ENCODE measurements at places on chromosomes 12 and 14.

- no peak for DNase-seq
Observed at GRCh38 chr12:70180130-70180529, 63.1 kb upstream of the CNOT2 start.

- DNase-seq, result no peak
Observed at GRCh38 chr14:67650151-67650550, 24.3 kb downstream of the VTI1B start.

DNA sequence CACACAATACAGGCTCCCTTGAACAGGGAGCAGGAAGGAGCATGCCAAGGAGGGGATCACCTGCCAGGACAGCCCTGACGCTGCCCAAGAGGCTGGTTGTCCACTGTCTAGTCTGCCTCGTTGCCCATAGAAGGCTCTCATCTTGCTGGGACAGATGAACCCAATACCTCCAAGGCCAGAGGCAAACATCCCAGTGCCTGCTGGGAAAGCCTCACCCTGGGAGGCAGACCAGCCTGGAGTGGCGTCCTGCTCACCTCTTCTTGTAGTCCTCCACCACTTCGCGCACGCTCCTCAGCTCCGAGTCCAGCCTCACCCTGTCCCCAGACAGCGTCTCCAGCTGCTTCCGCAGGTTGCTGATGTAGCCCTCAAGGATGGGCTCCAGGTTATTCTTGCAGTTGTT, 2.4 kb downstream of the KRT73 start:
- DNase-seq, result no peak

- peak; percentile 75 for DNase-seq
Observed at GRCh38 chr12:5485454-5485853, 53.5 kb downstream of the NTF3 start.

DNA sequence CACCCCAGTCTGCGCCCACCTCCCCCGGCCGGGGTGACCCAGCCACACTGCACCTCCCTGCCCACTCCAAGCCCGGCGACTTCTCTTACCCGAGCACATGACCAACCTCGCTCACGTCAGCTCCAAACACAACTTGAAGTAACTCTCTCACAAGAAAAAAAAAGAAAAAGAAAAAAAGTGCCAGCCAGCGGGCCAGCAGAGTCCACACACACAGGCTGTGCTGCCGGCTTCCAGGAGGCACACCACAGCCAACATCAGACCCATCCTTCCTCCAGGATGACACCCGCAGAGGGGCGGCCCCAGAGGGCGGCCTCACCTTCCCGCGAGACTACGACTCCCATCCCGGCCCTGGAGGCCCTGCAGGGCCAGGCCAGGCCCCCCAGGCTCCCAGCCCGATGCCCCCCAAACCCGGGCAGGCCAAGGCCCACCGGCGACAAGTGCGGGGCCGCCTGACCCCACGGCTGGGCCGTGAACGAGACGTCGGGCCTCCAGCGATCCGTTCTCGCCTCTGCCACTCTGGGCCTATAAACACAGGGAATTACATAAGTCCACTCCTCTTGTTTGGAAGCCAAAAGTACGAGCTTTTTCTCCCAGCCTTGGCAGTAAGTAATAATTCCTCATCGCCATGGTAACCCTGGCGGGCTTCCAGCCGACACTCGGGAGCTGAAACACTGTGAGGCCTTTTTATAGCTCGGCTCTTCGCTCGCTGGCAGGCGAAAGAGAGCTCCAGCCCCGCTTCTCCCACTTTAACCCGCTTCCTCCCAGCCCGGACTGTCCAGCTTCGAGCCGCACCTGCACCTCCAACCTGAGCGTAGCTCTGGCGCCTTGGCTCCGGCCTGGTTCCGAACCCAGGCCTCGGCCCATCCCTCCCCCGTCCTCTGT, 49.1 kb downstream of the NCOR2 start:
- DNase-seq, result peak; percentile 98

DNA sequence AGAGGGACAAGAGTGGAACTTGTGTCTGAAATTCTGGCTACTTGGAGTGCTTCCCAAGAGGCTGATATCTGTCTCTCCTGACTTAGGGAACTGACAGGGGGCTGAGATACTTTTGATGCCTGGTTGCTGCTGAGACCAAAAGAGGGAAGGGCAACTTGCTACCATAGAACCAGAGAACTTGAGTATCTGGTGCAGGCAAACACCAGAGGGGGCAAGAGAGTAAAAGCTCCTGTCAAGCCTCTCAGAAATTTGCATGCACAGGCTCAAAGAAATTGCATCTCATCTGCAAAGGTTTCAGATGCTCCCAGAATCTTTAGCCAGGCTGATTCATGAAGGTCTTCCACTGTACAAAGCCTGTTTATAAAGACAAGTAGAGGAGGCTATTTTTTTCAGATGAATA, 391.3 kb upstream of the FOXG1 start:
- no peak for DNase-seq

DNA sequence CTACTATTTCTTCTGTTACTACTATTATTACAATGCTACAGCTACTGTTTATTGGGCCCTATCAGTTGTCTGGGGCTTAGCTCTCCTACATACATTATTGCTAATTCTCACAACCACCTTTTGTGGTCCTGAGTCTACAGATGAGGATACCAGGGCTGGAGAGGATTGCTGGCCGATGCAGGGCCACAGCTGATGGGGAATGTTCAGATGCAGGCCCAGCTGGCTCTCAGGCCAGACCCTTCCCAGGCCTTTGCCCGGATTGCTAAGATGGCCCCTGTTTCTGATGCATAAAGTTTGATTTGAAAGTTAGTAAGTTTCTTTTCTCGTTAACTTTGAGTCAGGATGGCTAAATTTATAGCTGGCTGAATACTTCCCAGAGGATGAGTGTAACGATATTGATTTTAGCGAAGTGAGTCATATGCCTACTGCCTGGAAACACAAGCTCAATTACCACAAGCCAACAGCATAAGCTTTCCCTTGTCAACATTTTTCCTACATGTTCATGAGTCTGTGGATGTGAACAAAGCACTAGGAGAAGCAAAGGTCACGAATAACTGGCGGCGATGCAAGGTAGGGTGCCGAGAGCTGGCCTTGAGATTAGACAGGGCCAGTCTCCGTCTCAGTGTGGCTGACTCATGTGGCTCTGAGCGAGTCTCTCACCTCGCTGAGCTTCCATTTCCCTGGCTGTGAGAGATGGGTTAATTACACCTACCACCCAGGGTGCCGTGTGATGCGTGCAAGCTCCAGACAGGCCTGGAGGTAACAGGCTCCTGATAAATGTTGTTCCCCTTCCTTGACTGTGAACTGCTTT, 111.0 kb downstream of the BEGAIN start:
- no peak for DNase-seq
